ENCODE measurements at places on chromosomes 16 and 17.

DNA sequence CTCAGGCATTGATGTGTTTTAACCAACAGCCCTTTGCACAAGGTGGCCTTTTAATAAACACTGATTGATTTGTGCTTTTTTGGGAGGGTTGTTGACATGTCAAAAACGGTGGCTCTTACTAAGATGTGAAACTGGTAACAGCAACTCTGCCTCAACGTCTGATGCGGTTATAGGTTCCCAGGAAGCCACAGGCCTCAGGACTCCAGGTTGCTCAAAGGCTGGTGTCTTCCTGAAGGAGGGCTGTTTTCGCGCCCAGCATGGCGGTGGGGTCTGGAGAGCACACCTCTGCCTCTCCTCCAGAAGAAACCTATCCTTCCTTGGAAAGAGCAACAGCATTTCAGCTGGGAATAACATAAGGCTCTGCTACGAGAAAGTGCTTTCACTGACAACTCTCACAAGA lies 187.5 kb downstream of the IRF8 start:
- no peak for DNase-seq

GRCh38 chr16:35737076-35737475 lies 2277.7 kb downstream of the TP53TG3F start:
- no peak for DNase-seq

DNA sequence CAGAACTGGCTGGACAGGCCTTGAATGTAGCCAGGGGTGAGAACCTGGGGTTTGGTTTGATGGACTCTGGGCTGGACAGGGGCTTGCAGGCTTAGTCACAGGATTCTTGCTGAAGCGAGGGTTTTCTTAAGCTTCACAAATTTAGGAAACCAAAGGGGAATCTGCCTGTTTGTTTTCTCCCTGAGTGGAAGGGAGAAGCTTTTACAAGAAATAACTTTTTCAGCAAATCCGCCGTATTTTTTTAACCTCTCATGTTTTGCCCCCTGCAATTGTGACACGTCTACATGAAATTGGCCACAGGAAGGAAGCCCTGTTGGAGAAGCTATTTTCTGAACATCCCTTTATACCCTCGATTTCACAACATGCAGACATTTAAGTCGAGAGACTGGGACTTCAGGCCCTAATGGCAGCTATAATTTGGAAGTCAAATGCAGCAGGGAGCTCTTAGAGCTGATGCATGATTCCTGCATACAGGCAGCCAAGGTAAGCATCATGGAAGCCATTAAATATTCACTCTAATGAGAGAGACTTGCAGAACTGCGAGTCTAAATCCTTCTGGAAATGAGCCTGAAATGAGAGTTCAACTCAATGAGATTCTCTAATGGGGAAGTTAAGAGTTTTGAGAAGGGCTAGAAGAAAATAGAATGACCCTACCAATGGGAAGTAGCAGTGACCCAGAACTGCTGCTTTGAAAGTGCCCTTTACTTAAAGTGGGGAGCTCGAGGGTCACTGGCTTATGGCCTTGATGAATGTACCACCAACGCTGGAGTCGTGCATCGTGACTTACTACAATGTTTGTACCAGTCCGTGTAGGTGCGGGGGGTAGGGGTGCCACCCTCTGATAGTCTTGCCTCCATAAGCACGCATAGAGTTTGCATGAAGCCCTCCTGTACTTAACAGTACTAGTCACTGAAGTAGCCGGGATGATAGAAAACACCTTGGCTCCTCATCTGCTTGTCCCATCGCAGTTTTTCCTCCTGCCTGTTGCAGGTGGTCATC lies 45.1 kb upstream of the IRF8 start:
- no peak for DNase-seq

GRCh38 chr17:73030501-73030921 lies 62.0 kb downstream of the SLC39A11 start:
- no peak for DNase-seq

GRCh38 chr16:56419740-56420548 lies 5.4 kb downstream of the AMFR start:
- DNase-seq: no peak

- DNase-seq: no peak
Measured at GRCh38 chr17:8359769-8360168, 16.7 kb downstream of the KRABD2 start.

- no peak for DNase-seq
Measured at GRCh38 chr16:86042393-86042792, 143.4 kb downstream of the IRF8 start.

DNA sequence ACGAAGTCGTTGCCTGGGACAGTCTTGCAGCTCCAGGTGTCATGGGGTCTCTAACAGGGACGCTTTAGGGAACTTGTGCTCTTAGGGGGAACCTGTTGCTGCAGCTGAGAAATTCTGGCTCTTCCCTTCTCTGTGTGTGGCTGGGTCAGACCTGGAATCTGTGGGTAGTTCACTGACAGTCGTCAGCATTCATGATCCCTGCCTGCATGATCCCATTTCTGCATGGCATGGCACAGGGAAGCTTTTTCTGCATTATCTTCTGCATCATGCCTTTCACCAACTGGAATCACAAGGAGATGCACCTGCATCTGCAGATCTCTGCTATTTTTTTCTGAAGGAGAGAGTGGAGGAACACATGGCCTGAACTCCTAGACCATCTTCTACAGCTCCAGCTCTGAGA lies 85.6 kb downstream of the SOX9 start:
- no peak for DNase-seq

GRCh38 chr17:18025945-18026776 lies 12.8 kb downstream of the ATPAF2 start:
- DNase-seq: no peak

- no peak for DNase-seq
Measured at GRCh38 chr17:80564545-80564944, 19.9 kb downstream of the RPTOR start.

- no peak for DNase-seq
Measured at GRCh38 chr17:55269894-55270293, 5.1 kb downstream of the HLF start.

DNA sequence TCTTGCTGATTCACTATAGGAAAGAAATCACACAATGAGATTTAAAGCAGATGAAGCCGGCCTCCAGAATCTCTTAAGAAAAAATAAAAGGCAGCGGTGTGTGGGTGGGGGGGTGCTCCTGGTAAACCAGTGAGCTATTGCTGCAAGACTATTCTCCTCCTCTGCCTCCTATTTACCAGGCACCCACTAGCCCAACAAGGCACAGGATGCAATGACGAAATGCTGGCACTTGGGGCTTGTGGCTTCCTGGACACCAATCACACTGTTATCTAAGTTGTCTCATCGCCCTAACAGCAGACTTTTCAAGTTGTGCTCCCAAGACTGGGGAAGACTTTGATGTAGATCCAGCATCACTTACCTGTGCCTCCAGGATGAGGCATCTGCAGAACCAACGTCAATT lies 50.2 kb upstream of the NDRG4 start:
- no peak for DNase-seq

GRCh38 chr17:65678546-65678945 lies 117.1 kb upstream of the AXIN2 start:
- DNase-seq: no peak

DNA sequence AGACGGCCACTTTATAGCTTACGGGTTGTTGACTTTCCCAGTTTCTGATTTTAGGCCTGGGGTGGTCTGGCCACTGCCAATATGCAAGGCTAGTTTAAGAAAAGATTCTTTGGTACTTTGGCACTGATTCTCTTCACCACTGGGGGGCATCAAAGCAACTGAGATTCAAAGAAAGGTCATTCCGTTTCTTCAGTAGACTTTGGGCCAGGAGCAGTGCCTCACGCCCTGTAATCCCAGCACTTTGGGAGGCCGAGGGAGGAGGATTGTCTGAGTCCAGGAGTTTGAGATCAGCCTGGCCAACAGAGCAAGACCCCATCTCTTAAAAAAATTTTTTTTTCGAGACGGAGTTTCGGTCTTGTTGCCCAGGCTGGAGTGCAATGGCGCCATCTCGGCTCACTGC lies 53.0 kb downstream of the RPA1 start:
- no peak for DNase-seq

DNA sequence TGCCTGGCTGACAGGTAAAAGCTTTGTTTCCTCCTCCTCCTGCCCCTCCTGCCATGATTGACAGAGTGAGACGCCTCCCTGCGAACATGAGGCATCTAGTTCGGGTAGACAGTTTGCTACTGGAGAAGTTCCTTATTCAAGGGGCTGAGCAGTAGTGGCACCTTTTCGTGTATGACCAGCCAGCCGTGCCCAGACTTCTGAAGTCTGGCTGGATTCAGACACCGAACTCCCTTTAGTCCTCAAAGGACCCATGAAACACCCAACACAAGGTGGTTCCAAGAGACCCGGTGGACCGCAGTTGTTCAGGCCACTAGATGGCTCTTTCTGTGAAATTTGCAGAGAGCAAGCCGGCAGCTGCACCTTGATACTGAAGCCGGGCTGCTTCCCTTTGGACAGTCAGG lies 192.8 kb downstream of the XYLT1 start:
- DNase-seq: no peak

- DNase-seq: no peak
Measured at GRCh38 chr17:74748279-74748528, 224 bp upstream of the NHERF1 start.

- DNase-seq: peak; percentile 23
Measured at GRCh38 chr17:74361230-74362068, at the start of gene BTBD17. BTBD17 (minus strand) TSS chr17:74361868; CDS start chr17:74361819, 49 bp downstream.

DNA sequence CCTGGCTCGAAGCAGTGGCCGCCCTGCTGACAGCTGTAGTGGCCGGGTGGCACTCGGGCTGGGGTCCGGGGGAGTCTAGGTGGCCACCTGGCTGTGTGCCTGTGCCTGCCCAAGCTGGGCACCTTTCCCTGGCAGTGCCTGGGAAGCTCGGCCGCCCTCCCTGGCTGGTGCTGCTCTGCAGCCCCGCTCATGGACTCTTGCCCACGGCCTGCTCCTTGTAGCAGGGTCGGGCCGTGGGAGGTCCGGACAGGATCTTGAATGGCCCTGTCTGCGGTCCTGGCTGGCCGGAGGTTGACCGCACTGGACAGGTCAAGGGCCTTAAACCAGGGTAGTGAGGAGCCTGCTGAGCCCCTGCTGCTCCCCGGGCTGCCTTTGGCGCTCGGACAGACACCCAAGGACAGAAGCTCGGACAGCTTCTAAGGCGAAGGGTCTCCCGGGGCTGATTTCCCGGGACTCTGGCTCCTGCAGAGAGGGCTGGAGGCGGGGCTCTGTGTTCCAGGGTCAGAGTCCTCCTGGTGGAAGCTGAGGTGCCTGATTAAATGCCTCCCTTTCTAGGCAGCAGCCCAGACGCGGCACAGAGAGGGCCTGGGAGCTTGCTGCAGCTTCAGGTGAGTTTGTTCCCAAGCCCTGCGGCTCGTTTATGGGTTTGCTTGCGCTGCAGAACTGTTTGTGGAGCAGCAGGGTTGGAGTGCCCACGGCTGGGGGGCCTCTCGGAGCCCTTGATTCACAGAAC lies 6.0 kb downstream of the CAPN15 start:
- DNase-seq: no peak

DNA sequence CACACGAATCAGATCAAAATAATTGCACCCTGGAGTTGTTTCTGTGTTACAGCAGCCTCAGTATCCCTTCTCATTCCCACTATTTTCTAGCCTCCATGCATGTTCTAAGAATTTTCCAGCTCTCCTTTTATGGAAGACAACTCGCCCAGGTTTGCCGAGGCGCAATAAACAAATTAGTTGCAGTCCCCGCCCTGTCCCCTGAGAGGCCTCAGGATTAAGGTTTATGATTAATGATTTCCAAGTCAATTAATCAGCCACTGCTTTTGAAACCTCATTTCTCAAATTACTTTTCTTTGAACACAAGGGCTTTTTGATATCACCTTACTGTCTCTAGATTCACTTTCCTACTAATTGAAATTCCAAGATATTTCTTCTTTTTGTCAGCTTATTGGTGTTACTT lies 138.3 kb upstream of the HSBP1 start:
- DNase-seq: no peak

DNA sequence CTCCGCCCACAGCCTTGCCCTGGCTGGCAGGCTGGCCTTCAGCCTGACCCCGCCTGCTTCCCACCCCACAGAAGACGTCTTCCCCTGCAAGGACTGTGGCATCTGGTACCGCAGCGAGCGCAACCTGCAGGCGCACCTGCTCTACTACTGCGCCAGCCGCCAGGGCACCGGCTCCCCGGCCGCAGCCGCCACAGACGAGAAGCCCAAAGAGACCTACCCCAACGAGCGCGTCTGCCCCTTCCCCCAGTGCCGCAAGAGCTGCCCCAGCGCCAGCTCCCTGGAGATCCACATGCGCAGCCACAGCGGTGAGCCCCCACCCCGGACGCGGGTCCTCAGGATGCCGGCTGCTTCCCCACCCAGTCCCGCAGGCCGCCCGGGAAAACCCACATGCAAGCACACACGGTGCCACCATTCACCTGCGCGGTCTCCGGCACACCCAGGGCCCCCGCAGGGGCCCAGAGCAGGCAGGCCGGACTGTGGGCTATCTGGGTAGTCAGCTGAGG lies 38.2 kb upstream of the ZC3H18 start:
- DNase-seq: no peak

- DNase-seq: no peak
Measured at GRCh38 chr16:4561596-4561995, 5.5 kb downstream of the C16orf96 start.

GRCh38 chr16:86585821-86586611 lies 7.7 kb downstream of the FOXL1 start:
- no peak for DNase-seq

- DNase-seq: no peak
Measured at GRCh38 chr16:67865318-67865717, 7.5 kb upstream of the EDC4 start.

DNA sequence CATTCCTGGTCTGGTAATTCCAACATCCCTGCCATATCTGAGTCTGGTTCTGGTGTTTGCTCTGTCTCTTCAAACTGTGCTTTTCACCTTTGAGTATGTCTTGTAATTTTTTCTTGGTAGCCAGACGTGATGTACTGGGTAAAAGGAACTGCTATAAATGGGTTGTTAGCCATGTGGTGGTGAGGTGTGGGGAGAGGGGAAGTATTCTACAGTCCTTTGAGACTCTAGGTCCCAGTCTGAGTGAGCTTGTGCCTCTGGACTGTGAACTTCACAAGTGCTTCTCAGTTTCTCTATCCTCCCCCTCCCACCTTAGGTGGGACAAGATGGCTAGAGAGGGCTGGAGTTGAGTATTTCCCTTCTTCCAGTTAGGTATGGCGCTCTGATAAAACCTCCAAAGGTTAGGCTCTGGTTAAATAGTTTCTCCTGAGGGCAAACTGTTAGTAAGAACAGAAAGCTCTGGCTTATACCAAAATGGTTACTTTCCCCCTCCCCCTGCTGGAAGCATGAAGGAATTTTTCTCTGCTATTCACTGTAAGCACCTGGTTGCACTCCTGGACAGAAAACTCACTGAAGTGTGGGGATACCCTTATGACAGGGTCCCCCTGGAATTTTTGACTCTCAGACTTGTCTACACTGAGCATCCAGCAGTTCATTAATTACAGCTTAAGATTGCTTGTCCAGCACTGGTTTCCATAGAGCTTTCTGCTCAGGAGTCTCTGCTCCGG lies 87.8 kb downstream of the MARCHF10 start:
- DNase-seq: no peak

GRCh38 chr17:65231086-65231485 lies 93.9 kb downstream of the RGS9 start:
- DNase-seq: no peak

All from activated effector memory CD4-positive, alpha-beta T cell treated with Interleukin-2 at 50 U/mL for 16 hours (primary cell).